IMR-90 (cell line): ENCODE measurements at places on chromosomes 2 and 18. TPM values are rescaled to one million over a fixed set of nuclear protein-coding genes. Genes with fewer than 3 reads are reported as not detected.

DNA sequence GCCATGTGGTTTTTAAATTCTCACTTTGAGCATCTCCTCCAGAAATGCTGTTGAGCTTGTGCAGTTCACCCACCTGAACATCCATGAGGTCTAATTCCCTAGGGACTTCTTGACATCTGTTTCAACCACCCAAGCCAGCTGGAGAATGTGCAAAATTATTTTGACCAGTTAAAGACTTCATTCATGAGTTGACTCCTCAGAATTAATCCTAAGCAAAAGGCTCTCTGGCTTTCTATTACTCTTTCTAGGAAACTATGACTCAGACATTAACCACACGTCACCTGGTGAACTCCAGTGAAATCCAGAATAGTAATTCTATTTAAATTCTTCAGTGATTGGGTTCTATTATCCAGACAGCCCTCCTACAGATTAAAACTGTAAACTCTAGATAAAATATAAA is 247.5 kb downstream of the NBAS start:
- DNase-seq: peak; percentile 71

Gene NRP2
- 43.3 and 46.4 TPM in 2 replicates for total RNA-seq

Gene CFAP65
- not detected in 2 replicates for total RNA-seq

Gene TMEM200C
- total RNA-seq: 1.4 and 1.7 TPM in 2 replicates

- DNase-seq: no peak
Measured at GRCh38 chr2:109726379-109727270, 67.5 kb upstream of the RGPD5 start.

DNA sequence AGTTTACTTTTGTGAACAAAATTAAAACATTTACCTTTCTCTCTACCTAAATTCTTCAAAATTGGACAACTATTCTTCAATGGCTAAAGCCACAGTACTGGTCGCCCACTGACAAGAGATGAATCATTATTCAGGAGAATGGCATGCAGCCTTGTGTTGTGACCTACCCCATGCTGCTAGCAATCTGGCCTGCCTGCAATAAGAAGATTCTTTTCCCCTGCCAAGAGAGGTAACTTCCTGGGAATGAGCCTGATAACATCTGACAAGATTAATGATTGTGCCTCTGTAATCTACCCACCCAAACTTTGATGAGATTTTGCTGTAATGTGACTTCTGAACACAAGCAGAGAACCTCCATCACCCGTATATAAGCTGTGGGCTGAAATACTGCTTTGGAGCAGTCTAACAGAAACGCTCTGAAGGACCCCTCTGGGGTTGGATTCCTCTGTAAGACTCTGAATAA is 47.0 kb upstream of the ST3GAL5 start:
- peak; percentile 71 for DNase-seq

GRCh38 chr2:200222791-200223190 is 83.7 kb upstream of the SPATS2L start:
- no peak for DNase-seq

Gene SOCS6
- total RNA-seq: 53.9 and 57.4 TPM in 2 replicates

DNA sequence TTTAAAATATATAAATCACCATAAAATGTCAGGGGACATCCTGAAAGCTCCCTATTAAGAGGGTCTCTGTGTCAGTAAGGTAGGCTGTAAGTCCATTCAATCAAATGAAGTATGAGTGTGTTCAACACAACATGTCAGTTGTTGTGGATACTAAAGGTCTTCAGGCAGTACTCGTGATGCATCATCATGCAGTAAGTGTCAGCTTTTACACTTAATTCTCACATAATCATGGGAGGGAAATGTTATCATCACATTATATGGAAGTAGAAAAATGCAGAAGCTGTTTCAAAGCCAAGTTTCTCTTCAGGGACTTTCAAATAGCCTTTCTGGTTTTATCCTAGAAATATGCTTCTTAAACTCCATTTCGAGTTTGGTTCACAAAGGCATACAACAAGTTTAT is 477.1 kb upstream of the ID2 start:
- DNase-seq: no peak

GRCh38 chr2:22998359-22998758 is 386.6 kb upstream of the KLHL29 start:
- DNase-seq: no peak

Gene CHST9
- total RNA-seq: not detected in 2 replicates

DNA sequence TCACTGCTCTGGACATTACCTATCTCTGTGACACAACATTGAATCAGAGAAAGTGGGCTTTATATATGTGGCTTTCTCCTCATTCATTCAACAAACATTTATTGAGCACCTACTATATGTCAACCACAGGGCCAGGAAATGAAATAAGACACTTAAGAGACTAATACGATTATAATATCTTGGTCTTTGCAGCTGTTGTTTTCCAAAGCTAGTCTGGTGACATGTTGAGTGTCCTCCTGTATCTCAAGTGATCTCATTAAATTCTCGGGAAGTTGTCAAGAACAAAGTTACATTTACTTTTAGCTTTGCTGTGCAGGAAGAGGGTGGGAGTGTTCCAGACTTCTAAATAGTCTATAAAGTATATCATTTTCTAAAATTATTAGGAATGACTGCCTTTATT is 164.6 kb upstream of the SP5 start:
- no peak for DNase-seq

Gene RBM44
- total RNA-seq: 0.18 and 0.28 TPM in 2 replicates

GRCh38 chr2:214098811-214099210 is 312.0 kb upstream of the VWC2L start:
- DNase-seq: no peak

Gene SRD5A2
- total RNA-seq: not detected in 2 replicates

DNA sequence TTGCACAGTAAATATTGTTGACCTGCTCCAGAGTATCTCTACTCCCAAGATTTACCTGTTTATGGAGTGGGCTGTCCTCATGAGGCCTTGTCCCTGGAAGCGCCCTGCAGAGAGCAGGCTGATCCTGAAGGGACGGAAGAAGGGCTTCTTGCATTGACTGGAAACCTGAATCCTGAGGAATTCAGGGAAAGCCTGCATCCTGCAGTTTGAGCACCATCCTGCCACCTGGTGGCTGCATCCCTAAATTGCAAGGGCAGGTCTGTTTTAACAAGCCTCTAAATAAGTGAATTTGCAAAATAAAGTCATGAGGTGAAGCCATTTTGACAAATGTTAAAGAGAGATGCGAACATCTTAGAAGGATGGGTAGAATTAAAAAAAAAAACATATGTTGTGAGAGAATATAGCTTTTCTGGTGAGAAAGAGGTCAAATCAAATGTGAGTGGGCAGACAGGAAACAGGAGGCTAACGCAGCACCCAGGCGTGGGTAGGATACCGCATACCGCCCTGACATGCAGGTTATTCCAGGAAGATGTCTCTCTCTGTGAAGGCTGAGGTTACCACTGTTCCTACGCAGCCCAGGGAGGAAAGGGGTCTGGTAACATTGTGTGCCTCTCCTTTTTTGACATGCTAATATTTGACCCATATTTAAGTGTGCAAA is 754.9 kb downstream of the RNF144A start:
- DNase-seq: peak; percentile 35

Gene LAMA1
- 10.9 and 11.4 TPM in 2 replicates for total RNA-seq

GRCh38 chr2:219521066-219521880 is 7.0 kb downstream of the ASIC4 start:
- peak; percentile 37 for DNase-seq

Gene CDCA7
- total RNA-seq: 11.4 and 12.0 TPM in 2 replicates

- no peak for DNase-seq
Measured at GRCh38 chr2:64819774-64820688, 166.3 kb upstream of the SERTAD2 start.

GRCh38 chr2:77161009-77161408 is 361.2 kb downstream of the LRRTM4 start:
- DNase-seq: peak; percentile 3

- no peak for DNase-seq
Measured at GRCh38 chr2:206083602-206084438, 2.2 kb downstream of the INO80D start.

DNA sequence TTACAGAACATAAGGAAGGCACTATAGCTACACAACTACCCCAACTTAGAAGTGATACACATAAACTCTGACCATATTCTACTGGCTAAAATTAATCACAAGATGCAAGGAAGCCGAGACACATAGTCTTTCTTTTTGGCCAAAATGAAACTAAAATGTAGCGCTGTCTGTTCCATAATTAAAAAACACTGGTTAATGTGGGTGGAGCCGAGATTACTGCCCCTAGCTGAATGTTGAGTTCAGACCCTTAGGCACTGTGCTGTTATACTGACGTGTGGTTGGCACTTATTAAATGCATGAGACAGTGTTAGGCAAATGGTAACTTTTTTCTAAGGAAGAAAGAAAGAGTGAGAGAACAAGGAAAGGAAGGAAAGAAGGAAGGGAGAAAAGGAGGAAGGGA is 254.6 kb upstream of the RND3 start:
- no peak for DNase-seq

DNA sequence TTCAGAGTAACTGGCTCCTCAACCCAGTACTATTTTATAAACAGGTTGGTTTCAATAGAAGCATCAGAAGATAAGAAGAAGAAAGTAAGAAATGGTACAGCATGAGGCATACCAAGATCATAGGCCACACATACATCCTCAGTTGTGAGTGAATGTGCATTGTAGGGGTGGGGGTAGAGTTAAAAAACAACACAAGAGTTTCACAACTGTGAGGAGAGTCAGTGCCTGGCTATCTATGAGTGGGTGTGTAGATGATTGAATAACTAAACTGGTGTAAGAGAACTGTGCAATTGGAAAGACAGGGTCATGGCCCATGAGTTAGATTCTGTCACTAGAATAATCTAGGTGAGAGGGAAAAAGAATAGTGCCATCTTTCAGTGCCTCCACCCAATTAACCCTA is 748.2 kb upstream of the ACVR2A start:
- no peak for DNase-seq

DNA sequence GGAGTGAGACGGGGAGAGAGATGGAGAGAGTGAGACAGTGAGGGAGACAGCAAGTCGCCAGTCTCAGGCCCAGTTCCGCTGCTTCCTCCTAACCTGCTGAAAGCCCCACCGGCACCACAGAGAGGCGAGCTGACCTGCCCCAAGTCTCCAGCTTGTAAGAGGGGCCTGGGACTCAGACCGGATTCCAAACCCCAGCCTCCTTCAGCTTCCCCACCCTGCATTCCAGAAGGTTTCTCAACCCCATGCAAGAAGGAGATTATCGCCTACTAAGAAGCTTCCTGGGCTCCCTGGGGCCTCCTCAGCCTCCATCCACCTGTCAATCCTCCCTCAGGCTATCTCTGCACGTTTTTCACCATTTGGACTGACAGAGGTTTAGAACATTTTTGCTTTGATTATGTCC is 173.1 kb upstream of the RAB6C start:
- DNase-seq: no peak

DNA sequence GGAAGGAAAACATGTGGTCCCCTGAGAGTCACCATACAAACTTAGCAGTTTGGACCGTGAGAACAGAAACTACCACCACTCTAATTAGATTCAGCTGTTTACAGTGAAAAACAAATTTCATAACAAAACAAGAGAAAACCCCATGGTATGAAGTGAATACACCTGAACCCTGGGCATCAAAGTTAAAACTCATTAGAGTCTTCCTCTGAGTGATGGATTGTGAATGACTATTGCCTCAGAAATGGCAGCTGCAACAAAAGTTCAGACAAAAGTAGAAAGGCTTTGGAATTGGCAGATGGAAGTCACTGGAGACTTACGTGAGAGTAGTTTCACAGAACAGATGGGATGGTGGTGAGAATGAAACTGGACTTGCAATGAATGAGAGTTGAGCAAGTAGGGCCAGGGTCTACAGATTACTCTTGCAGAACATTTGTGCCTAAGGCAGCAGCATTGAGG is 98.0 kb downstream of the AAK1 start:
- DNase-seq: no peak

Gene ICOS
- not detected in 2 replicates for total RNA-seq

DNA sequence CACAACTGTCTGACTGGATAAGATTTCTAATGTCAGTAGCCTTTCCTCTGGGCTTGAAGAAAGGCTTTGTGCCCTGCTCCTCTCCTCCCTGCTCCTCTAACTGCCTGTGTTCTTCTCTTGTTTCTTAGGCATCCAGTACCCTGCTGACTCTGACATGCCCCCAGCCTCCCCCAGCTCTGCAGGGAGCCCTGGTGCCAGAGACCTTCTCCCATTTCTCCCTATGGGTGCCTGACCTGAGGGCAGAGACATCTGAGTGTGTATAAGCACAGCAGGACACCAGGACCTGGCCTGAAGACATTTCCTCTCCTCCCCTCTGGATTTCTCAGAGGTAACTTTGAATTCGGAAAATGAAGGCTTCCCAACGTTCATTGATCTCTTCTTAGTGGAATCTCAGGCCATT is 23.6 kb downstream of the RNF144A start:
- no peak for DNase-seq

DNA sequence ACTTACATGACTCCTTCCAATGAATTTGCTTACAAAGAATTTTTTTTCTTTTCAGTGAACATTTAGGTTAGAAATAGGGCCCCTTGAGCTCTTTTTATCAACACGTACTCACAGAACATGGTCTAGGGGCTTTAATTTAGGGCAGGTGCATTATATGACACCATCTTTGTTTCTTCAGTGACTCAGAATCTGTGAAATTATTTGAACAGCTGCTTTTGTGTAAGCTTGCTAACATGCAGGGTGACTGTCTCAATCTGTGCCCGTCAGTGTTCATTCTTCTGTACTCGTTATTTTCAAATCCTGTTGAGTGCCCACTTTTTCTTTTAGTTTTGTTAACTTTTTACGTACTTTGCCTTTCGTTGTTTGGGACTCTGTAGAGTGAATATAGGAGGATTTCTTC is 52.8 kb upstream of the CABYR start:
- peak; percentile 4 for DNase-seq

Gene CROCC2
- total RNA-seq: not detected in 2 replicates

Gene KLF11
- total RNA-seq: 2.0 and 2.2 TPM in 2 replicates

DNA sequence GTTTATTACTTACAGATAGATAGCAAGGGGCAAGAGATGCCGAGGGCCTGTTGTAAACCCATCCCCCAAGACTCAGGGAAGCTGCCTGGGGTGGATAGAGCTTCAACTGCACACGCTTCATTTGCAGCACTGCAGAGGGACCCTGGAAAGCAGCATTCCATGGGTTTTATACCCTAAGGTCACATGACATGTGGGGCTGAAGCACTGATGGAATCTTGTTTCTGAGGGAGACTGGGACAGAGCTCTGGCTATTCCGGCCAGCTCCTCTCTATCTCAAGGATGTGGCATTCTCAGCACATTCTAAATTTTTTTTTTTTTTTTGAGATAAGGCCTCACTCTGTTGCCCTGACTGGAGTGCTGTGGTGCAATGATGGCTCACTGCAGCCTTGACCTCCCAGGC is 300.1 kb downstream of the MYCN start:
- no peak for DNase-seq

GRCh38 chr2:223591596-223591995 is 10.6 kb downstream of the SCG2 start:
- DNase-seq: peak; percentile 53

DNA sequence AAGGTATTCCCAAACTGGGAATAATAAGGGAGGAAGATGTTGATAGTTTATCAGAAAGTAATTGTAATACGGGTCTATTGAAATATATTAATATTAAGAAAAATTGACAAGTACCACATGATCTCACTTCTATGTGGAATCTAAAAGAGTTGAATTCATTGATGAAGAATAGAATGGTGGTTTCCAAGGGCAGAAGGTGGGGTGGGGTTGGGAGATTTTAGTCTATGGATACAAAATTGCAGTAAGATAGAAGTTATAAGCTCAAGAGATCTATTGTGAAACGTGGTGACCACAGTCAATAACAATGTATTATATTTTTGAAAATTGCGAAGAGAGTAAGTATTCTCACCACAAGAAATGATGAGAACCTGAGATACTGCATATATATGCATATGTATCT is 38.9 kb downstream of the COL3A1 start:
- peak; percentile 29 for DNase-seq

Gene PPM1B
- total RNA-seq: 14.7 and 25.6 TPM in 2 replicates

Gene CCL20
- total RNA-seq: not detected in 2 replicates
